Activated naive CD8-positive, alpha-beta T cell treated with anti-CD3 and anti-CD28 coated beads, Interleukin-2, amount 50 U/mL, for 16 hours (primary cell): ENCODE measurements at places on chromosomes 2 and 18.

- no peak for DNase-seq
Observed at GRCh38 chr2:8643996-8644356, 37.9 kb upstream of the ID2 start.

GRCh38 chr2:46290078-46290477 is 7.1 kb upstream of the EPAS1 start:
- no peak for DNase-seq

DNA sequence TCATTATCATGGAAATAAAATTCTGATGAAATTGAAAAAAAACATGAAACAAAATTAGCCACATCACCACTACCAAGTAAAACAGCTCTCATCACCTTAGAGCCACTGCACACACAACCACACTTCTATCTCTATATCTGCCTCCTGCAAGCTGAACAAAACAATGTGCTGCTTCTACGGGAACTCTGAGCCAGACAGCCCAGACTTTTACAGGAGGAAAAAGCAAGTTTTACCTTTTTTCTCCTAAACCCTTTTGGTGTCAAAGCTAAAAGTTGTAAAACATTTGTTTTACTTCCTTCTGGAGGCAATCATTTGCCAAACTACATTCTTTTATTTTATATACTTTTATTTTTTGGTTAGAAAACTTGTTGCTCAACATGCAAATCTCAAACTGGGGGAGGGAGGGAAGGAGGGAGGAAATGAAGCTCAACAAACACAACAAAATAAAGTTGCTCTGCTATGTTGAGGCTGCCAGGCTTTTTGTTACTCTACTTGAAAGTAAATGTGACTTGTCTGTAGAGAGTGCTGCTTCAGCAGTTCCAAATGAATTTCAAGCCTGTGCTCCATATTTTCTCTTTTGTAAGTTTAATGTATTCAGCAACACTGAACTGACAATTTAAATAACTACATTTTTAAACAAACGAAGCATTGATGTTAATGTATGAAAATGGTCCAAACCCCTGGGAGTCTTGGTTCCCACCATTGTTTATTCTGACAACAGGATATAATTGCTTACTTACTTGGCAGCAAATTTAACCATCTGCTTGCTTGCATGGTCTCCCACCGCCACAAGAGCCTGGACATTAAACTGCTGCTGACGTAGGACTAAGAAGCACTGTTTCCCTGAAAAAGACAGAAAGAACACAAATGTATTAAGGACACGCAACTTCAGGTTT is 24.5 kb downstream of the DARS1 start:
- DNase-seq = no peak

DNA sequence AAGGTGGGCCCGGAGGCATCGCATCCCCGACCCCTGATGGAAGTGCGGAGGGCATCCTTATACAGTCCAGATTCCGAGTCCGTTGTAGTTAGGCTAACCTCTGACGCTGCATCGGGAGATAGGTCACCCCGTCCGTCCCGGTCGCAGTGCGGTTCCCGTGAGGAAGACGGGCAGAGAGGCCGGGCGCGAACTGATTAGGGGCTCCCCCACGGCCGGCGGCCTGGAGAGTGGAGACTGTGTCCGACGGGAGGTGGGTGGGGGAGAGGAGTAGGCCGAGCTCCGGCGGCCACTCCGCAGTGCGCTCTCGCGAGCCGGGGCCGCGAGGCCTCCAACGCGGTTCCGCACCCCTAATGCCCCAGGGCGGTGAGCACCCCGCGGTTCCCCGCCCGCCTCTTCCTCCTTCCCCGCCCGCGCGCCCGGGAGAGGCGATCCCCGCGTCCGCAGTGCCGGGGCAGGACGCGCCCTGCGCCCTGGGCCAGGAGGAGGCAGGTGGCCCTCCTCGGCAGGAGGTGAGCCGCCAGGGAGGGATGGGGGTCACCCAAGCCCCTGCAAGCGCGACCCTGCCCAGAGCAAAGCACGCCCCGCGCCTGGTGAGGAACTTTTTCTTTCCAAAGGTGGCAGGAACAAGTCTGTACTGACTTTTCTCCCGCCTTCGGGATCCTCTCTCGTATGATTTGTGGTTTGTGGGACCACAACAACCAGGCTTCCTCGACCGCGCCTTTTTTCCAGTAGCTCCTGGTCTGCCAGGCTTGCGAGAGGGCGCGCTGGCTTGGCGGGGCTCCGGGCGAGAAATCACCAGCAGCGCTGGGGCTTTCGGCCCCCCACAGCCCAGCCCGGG is 1.4 kb upstream of the SP5 start:
- no peak for DNase-seq

DNA sequence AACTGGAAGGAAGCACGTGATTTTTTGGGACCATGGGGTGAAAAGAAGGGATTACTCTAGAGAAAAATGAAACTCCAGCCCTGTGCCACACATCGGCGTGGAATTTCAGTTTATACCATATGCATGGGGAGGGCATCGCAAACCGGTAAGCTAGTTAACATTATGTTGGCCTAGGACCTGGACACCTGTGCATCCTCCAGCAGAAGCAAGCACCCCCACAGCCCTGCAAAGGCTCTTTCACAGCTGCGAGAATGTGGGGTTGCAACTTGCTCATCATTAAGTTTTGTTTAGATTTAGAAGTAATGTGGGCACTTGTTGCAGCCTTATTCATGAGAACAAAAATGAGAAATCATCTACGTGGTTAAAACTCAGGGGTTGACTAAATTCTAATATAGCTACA is 299.2 kb downstream of the PIEZO2 start:
- DNase-seq = no peak

DNA sequence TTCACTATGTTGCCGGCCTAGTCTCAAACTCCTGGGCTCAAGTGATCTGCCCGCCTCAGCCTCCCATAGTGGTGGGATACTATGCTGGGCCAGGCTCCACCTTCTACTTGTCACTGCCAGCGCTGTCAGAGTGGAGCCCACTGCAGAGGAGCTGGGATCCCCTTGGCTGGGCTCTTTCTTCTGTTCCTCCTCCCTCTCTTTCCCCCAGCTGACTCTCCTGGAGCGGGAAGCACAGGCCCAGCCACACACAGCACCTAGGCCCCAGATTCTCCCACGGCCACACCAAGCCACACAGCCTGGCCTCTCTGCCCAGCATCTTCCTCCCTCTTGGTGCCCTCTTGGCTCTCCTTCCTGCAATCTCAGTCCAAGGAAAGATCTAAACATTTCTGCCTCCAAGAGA is 3.7 kb upstream of the GAREM2 start:
- no peak for DNase-seq

- no peak for DNase-seq
Observed at GRCh38 chr2:241134711-241135110, 14.6 kb downstream of the PASK start.

DNA sequence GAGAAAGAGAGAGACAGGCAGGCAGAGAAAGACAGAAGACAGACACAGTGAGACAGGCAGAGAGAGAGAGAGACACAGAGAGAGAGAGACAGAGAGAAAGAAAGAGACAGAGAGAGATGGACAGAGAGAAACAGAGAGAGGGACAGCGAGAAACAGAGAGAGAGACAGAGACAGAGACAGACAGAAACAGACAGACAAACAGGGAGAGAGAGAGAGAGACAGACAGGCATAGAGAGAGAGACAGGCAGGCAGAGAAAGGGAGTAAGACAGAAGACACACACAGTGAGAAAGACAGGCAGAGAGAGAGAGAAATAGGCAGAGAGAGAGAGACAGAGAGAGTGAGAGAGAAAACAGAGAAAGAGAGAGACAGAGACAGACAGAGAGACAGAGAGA is 105.3 kb upstream of the ANKRD30BL start:
- DNase-seq = no peak

- no peak for DNase-seq
Observed at GRCh38 chr2:228703152-228703551, 521.7 kb upstream of the SPHKAP start.

GRCh38 chr2:136204971-136205370 is 87.0 kb upstream of the CXCR4 start:
- DNase-seq = no peak

DNA sequence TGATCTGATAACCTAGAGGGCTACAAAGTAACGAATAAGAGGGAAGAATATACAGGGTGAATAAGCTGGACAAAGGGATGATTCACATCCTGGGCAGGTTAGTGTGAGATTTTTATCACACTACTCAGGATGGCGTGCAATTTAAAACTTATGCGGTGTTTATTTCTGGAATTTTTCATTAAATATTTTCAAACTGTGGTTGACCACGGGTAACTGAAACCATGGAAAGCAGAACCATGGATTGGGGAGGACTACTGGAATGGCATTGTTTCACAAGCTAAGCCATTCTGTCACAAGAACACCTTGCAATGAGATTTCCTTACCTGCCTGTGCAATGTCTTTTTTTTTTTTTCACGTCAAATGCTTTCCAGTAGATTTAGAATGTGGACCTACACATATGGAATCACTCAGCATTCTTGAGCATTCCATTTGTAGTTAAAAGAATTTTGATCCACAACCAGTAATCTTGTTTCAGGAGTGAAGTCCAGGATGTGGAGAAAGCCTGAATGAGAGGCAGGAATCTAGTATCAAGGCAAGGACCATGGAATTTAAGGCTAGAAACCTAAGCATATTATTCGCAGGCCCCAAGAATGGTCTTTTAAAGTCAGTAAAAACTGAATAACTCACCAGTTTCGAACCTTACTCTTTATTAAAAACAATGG is 8.0 kb upstream of the CDK15 start:
- no peak for DNase-seq

DNA sequence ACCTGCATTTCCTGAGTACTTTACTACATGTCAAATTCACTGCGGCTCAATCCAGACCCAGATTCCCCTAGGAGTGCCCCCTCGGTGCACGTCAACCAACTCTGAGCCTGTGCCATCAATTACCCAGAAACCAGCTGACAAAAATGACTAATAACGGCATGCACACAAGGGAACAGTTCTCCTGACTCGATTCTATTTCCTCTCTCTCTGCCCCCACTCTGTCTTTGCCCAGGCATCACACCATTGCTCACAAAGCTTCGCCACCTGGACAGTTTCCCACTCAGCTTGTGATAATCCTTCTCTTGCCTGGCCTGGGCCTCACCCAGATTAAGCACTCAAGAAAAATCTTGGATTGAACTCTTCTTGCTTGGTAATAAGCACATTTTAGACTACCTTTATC is 115.3 kb upstream of the NDUFV2 start:
- no peak for DNase-seq
